ENCODE measurements at places on chromosomes 4 and X.

DNA sequence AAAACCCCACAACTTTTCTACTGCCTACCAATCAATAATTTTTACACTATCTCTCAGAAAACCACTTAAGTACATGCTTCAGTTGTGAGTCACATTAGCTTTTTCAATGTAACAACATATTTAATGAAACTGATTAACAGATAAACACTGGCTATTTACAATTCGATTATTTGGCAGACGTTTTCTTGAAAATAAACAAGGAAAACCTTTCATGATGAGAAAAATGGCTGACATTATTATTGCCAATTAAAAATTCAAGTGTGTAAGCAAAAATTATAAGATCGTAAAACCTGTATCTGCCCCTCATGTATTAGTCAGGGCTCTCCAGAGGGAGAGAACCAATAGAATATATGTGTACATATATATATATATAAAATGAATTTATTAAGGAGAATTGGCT lies 1555.5 kb upstream of the IGFBP7 start:
- no peak for DNase-seq

DNA sequence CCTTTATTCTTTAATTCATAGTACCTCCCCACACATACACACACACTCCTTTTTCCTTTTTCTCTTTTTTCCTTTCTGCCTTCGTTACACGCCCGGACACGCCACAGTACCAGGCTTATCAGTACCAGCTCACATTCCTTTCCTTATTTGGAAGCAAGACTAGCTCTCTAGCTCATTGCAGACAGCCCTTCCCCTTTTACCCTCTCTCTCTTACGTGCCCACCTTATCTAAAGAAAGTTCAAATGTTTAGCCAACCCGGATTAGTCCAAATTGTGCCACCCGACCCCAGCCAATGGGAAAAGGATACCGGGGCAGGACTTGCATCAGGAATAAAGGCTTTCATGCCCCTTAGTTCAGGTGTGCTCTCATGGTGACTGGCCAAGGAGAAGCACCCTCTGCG lies 194.7 kb upstream of the VCX3A start:
- DNase-seq: no peak

DNA sequence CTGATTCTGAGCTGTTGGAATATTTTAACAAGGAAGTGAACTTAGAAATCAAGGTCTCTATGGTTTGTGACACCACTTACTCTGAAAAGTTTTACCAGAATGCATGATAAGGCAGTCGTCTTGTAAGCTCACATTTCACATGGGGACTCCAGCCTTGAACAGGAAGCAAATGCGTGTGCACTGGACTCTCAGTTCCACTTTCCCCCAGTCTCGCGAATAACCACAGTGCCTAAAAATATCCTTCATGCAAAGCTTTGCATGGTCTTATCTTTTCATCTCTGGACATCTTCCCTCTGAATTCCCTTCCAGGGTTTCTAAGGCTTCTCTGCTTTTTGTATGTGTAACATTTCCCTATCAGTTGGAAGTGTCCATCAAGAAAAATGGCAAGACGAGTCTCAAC lies 581.8 kb downstream of the NLGN4X start:
- DNase-seq: peak; percentile 10

DNA sequence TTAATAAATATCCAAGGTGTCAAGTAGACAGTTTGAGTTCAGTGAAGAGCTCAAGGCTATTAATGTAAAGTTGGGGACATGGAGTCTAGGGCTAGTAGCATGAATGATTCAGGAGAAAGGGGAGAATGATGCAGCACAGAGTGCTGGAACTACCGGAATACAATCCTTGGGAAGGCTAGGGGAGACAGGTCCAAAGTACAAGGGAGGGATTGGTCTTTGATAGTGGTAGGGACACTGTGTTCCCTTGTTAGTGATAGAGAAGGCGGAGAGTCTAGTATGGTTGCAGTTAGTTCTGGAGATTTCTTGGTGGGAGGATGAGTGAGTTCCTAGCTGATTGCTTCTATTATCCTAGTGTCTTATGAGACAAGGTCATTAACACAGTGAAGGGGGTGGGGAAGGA lies 8.7 kb downstream of the GCNA start:
- no peak for DNase-seq

- no peak for DNase-seq
These were observed 4.5 kb upstream of the CXCR3 start for GRCh38 chrX:71622576-71623450.

GRCh38 chrX:145848448-145848847 lies 30.8 kb downstream of the SLITRK2 start:
- DNase-seq: no peak

- DNase-seq: peak; percentile 0
These were observed 30.4 kb downstream of the PGRMC1 start for GRCh38 chrX:119266364-119266995.

- no peak for DNase-seq
These were observed 12.8 kb upstream of the BOD1L1 start for GRCh38 chr4:13640149-13640940.

DNA sequence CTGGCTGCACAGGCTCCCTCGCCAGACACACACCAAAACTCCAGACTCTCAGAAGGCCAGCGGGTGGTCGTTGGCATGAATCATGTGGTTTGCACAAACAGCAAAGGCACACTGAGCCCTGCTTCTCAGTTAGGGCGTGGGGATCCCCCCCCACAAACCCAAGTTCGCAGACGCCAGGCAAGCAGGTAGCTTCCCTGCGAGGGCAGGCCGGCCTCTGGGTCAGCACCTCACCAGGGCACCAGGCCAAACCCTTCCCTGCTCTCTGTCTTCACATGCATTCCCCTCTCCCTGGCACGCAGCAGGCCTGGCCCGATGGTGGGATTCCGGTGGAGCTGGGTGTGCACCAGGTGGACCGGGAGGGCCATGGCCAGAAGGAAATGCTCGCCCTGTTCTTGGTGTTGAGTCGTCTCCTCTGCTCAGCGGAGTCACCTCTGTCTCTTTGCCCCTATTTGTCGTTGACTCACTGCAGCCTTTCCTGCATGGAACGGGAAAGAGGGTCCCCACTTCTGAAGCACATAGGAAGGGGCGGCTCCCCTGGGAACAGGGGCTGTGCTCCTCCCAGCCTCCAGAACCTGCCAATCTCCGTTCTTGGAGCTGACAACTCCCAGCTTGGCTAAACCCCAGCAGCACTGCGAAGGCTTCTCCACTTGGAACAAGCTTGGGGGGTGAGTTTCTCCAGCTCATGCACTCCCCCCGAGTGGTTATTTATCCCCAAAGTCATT lies 51.4 kb downstream of the SORCS2 start:
- no peak for DNase-seq

GRCh38 chr4:84669201-84669600 lies 86.3 kb downstream of the CDS1 start:
- DNase-seq: no peak

DNA sequence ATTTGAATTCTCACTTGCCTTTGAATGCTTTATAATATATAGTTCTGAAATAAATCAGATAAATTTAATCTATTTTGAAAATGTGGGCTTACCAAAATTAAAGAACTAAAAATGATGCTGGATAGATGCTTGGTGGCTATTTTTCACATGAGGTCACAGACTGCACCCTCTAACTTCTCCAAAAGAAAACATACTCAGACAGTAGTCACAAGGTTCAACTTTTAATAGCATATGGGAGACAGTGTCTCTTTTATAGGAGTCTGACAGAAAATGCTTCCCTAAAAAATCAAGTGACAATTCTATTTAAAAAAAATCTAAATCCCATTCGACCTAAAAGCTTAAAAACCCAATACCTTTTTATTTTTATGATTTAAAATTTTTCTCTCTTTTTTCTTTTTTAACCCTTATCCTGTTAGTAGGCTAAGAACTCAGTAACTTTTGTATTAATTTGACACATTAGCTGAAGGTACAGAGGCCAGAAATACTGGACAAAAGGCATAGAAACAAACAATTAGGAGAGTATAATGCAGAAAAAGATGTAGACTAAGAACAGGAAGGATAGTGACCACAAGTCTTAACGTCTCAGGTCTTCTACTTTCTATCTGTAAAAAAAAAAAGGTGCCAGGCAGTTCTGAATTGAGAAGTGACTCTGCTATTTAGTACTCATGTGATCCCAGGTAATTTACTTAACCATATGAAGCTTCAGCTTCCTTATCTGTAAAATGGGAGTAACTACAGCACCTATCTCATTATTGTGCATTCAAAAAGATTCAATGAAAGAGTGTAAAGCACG lies 7.6 kb downstream of the TIGD4 start:
- DNase-seq: no peak

DNA sequence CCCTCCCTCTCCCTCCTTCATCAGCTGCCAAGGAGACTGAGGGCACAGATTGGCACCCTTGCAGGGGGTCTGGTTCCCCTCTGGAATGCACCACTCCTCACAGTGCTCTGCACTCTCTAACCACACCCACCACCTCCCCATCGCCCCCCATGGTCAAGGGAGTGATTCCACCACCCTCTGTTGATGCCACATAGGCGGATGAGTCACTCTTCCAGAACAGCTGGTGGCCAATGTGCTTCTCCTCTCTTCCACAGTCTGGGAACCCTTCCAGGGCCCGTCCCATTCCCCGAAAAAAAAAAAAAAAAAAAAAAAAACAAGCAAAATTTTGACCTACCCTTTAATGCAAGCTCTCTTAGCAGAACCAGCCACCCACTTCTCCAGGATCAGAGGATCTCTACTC lies 341.3 kb upstream of the KLF3 start:
- DNase-seq: no peak

GRCh38 chrX:9730078-9730477 lies 35.6 kb downstream of the GPR143 start:
- DNase-seq: no peak

DNA sequence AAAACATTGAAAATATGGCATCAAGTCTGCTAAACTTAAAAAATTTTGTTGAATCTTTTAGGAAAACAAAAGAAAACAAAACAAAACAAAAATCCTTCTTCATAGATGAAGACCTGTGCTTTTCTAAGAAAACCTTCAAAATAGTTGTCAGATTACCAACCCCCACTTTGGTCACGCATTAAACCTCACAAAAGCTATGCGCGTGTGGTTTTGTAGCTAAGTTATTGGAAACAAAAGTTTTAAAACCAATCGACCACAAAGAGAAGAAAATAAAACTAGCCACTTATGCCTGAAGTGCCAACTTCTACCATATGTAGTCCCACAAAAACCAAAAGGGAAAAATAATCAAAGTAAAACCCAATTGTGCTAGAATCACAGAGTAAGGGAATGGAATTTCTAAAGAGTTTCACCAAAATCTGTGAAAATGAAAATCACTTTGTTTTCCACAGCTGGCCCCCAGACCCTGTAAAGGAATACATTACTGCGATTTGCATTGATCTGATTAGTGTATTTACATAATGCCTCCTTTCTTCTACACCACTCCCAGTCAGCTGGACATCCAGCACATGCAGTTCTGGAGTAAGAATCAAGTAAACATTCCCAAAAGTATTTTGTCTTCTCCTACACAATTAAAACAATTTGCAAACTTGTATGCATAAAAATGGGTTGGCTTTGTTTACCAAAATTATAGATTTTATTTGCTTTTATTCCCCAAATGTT lies 330.1 kb upstream of the DKK2 start:
- no peak for DNase-seq

GRCh38 chr4:39415678-39416283 lies 9.1 kb downstream of the KLB start:
- no peak for DNase-seq

- DNase-seq: no peak
These were observed 3.4 kb downstream of the GPR78 start for GRCh38 chr4:8583655-8584025.

- DNase-seq: peak; percentile 84
These were observed 229.6 kb upstream of the AGTR2 start for GRCh38 chrX:115940888-115941332.

- DNase-seq: no peak
These were observed 124.5 kb upstream of the NEIL3 start for GRCh38 chr4:177185151-177185550.

DNA sequence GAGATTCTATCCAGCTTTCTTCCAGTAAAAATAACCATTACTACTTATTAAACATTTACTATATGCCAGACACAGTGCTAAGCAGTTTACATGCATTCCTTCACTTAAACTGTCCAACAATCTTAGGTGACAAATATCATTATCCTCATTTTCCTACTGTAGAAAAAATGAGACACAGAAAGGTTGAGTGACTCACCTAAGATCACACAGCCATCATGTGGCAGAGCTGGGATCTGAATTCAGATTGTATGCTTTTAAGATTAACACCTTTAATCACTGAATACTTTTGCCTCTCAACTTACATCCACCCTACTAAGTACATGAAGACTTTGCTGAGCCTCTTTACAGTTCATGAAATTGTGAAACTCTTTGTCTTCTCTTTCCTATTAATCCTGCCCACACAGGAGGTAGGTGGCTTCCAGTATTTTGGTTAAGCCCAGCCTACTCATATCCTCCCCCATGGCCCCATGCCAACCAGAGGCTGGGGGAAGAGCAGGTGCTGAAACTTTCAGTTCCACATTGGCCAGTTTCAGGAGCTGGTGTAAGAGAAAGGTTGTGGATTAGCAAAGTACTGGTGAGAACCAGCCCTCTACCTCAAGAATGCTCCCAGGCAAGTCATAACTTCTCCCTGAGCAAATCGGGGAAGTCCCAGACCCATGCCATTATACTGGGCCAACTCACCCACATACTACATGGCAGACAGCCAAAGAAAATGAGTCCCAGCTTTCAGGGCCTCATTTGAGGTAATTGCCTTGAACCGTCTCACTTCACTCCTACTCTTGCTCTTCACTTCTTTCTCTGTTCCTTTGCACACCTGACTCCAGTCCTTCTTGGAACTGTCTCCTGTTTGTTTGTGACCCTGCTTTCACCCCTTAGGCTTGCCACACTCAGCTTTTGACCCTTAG lies 211.1 kb downstream of the GUCY2F start:
- DNase-seq: no peak

- DNase-seq: no peak
These were observed 35.2 kb upstream of the SCD5 start for GRCh38 chr4:82833696-82834313.

DNA sequence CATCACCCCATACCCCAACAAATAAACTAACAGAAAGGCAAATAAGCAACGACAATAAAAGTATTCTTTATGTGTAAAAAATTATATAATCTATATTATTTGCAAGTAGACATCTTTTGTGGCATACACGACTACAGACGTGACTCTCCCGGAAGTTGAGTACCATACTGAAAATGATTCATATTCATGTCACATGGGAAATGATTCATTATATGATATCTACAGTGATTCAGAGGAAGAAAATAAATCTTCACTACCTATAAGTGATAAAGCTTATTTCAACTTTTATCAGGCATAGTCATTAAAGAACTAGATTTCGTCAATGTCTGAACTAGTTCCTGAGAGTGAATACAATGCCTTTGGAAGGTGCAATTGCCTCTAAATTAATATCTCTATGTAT lies 4.6 kb upstream of the ANTXR2 start:
- DNase-seq: no peak

- DNase-seq: peak; percentile 66
These were observed 131.7 kb downstream of the SPCS3 start for GRCh38 chr4:176451443-176451842.

- DNase-seq: no peak
These were observed 61.9 kb upstream of the IRF2 start for GRCh38 chr4:184536065-184536880.

DNA sequence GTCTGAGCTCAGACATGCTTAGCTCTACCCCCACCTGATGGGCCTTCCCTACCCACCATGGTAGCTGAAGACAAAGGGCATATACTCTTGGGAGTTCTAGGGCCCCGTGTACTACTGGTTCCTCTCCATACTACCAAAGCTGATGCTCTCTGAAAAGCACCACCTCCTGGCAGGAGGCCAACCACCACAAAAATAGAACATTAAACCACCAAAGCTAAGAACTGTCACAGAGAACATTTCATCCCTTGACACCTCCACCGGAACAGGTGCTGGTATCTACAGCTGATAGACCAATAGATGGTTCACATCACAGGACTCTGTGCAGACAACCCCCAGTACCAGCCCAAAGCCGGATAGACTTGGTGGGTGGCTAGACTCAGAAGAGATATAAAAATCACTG lies 13.4 kb downstream of the EDA2R start:
- DNase-seq: no peak
